ENCODE measurements at places on chromosomes 7 and 10.

GRCh38 chr10:117071286-117072050 lies 66.5 kb upstream of the SHTN1 start:
- peak; percentile 3 for DNase-seq

- DNase-seq: peak; percentile 91
Measured at GRCh38 chr10:89295597-89295996, 6.2 kb upstream of the IFIT2 start.

DNA sequence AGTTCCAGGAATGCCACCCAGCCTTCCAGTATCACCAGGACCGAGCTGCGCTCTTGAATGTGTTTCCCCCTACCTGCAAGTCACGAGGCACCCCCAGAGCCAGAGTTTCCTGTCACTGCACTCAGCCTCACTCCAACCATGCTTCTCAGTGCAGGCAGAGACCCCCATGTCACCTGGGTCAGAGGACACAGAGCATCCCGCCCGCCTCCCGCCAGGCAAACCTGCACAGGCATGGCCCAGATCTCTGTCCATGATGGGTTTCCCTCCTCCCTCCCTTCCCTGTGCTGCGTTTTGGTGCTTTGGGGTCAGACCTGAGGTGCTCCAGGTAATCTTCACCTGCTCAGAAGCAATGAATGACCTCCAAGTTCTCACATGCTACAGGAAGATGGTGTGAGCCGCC lies 3.1 kb upstream of the RET start:
- DNase-seq: no peak

- DNase-seq: no peak
Measured at GRCh38 chr10:77082601-77083252, 554.9 kb downstream of the KCNMA1 start.

DNA sequence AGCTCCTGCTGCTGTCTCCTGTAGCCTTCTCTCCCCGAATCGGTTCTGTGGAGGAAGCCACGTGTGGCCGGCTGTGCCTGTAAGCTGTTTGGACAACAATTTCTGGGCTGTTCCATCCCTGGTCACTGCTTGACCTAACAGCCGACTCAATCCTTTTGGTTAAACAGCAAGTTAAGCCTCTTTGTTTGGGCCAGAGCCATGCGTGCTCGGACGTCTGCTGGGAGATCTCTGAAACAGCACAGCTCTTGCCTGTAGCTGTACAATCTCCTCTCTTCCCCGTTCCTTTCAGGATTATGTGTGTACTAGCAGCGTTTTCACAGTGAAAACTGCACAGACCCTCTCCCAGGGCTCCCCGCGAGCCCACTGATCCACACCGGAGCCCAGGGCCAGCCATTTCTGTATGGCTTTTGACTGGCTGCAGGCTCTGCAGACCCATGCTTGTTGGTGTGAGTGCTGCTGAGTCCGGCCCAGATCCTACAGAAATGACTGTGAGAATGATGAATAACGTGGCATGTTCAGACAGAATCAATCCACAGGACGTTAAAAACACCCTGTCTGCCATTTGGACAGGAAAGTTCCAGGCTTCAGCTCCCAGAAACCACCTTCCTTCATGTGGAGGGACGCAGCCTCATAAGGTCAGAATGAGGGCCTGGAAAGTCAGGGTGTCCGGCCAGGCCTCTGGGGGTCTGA lies 428.6 kb upstream of the ADARB2 start:
- no peak for DNase-seq

GRCh38 chr7:17325364-17325763 lies 26.9 kb downstream of the AHR start:
- DNase-seq: no peak

DNA sequence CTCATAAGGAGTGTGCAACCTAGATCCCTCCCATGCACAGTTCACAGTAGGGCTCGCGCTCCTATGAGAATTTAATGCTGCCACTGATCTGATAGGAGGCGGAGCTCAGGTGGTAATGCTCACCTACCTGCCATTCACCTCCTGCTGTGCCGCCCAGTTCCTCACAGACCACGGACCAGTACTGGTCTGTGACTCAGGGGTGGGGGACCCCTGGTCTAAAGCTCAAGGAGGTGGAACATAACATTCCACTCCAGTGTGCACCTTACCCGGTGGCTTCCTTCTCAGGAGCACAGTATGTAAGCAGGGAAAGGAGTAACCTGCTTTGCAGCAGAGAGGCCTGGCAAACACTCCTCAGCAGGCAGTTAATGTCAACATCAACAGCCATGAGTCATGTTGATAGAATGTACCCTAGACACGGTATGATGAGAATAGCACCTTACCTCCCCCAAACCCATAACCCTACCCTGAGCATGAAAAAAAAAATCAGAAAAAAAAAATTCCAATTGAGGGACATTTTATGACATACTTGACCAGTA lies 273.5 kb downstream of the FGFR2 start:
- no peak for DNase-seq

GRCh38 chr7:44639671-44640321 lies 33.4 kb downstream of the OGDH start:
- peak; percentile 92 for DNase-seq

- peak; percentile 1 for DNase-seq
Measured at GRCh38 chr10:14293526-14293925, 37.2 kb downstream of the FRMD4A start.

GRCh38 chr7:1377111-1377909 lies 82.0 kb downstream of the MICALL2 start:
- DNase-seq: no peak

DNA sequence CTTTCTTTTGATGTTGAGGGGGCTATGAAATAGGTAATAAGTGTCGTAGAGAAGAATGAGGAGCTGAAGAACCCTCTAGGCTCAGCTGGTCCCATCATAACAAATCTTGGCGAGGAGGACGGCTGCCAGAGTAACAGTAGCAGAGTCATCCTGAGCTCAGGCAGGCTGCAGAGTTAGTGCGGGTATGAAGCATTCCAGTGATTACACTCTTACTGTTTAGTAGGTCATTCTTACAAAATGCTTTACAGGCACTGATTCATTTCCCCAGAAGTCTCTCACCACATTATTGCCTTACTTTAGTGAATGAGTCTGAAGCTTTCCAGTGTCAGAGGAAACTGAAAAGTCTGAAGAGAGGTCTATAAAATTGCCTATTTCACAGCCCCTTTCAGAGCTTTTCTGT lies 43.9 kb upstream of the GPR158 start:
- DNase-seq: peak; percentile 37

All from iris pigment epithelial cell (primary cell).